Retina (tissue), 1 donor: ENCODE measurements at places on chromosomes 4 and X.

DNA sequence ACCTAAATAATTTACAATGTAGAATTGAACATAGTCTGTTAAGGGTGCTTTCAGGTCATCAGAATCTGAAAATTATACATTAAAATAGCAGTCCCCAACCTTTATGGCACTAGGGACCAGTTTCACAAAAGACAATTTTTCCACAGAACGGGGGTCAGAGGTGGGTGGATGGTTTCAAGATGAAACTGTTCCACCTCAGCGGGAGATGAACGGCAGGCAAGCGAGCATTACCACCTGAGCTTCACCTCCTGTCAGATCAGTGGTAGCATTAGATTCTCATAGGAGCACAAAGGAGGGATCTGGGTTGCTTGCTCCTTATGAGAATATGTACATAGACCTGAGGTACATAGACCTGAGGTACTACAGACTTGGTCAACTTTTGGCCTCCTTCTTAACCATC is 29.0 kb downstream of the LRBA start:
- DNase-seq, result no peak

DNA sequence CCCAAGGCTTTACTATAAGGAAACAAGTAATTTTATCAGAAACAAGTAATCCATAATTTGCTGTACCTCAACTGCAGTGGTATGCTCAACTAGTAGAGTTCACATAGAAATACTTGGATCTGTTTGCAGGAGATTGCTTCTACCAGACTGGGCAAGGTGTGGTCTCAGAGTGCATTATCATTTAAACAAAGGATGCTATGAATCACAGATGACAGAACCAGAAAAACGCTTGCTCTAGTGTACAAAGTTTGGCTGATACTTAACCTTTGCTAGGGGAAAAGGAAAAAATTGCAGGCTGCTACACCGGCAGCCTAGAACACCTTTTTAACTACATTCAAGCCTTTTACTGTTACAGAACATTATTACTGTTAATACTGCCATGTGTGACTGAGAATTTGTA is 97.1 kb downstream of the ENOX2 start:
- DNase-seq, result no peak

- DNase-seq, result no peak
Observed at GRCh38 chr4:68176500-68176899, 46.8 kb upstream of the TMPRSS11F start.

- DNase-seq, result no peak
Observed at GRCh38 chrX:19906293-19906692, 18.9 kb upstream of the SH3KBP1 start.

GRCh38 chr4:142243255-142243654 is 602.8 kb downstream of the INPP4B start:
- DNase-seq, result no peak

DNA sequence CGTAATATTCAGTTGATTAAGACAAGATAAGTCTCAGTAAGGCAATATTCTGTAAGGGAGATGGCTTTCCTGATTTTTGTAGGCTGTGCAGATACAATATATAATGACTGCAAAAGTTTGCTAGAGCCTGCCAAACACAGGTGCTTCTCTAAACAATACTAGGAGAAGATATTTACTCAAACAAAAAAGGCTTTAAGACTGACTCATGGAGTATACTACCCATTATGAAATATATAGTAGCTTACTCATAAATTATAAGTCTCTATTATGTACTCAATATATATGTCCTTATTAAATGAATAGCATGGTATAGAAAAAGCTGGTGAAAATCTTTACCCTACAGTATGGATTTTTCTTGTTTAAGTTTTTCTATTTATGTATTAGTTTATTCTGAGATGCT is 93.2 kb upstream of the IL15 start:
- DNase-seq, result no peak

DNA sequence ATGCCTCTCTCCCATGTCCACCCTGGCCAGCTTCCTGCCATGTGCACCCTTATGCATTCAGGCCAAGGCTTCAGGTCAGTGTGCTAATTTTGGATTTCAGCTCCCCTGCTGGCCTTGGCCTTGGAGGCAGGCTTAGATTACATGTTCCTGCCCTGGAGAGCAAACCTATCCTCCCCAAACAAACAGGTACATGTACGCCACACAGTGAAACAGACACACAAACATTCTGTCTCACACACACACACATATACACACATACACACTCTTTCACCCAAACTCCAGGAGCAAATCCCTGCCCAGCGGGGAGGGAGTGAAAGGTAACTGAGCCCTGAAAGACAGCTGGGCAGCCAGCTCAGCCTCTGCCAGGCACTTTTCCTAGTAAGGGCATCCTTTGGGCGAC is 62.7 kb upstream of the ARHGAP36 start:
- DNase-seq, result no peak

GRCh38 chr4:187251896-187252295 is 528.2 kb upstream of the FAT1 start:
- DNase-seq, result no peak

- DNase-seq, result no peak
Observed at GRCh38 chr4:148265627-148266026, 176.6 kb downstream of the NR3C2 start.

DNA sequence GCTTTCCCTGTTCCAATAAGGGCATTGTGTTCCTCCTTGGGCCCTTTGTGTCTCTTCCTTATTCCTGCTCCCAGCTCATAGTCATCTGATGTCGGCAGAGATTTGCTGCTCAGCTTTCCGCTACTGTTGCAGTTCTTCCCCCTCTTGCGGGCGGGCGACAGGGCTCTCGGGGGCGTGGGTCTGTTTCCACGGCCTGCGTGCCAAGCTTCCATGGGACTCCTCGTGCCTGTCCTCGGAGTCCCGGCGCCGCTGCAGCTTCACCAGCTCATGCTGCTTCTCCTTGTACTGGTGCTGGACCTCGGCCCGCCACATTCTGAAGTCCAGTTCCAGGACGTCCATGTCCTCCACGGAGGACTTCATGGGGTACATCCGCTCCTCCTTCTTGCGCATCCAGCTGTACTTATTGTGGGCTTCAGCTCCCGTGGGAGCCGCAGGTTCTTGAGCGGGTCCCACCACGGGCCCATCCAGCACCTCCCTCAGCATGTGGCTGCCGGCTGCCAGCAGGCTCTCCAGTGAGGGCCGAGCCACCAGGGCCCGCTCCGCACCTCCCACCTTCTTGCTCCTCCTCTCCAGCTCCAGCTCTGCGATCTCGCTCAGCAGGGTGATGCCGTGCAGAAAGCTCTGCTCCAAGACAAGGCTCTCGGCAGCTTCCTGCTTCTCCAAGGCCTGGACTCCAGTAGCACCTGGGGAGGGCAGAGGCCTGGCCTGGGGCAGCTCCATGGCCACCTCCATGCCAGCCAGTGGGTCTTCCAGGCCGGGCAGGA is 74.1 kb upstream of the UCP1 start:
- DNase-seq, result no peak

DNA sequence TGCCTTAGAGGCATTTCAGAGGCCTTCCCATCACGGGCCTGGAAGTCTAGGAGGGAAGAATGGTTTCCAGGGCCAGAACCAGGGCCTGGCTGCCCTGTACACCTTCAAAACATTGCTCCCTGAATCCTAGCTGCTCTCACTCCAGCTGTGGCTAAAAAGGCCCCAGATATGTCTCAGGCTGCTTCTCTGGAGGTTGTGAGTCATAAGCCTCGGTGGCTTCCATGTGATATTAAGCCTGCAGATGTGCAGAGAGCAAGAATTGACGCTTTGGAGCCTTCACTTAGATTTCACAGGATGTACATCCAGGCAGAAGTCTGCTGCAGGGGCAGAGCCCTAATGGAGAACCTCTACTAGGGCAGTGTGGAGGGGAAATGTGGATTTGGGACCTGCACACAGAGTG is 502.5 kb downstream of the GRXCR1 start:
- no peak for DNase-seq
